ENCODE measurements at places on chromosomes 12 and 14. TPM values are rescaled to one million over a fixed set of nuclear protein-coding genes. Genes with fewer than 3 reads are reported as not detected.
A peak's percentile ranks its signal among the peaks of the same experiment; 100 is the strongest.

The OTOGL gene
- 0.08 TPM for polyA plus RNA-seq

- H3K4me3 ChIP-seq = no peak overlapping the region
- no peaks in the 10 kb centered on the region for H3K4me1 ChIP-seq
- H3K27ac ChIP-seq = no peak overlapping the region
- no peaks in the 10 kb centered on the region for H3K27me3 ChIP-seq
Observed at GRCh38 chr12:52918351-52918750, 13.5 kb upstream of the KRT8 start.

- H3K4me1 ChIP-seq = no peaks in the 10 kb centered on the region
- H3K4me3 ChIP-seq = no peak overlapping the region
- no peaks in the 10 kb centered on the region for H3K36me3 ChIP-seq
- no peak for DNase-seq
- H3K27ac ChIP-seq = no peak overlapping the region
Observed at GRCh38 chr14:62123961-62124360, 361.7 kb downstream of the SNAPC1 start.

GRCh38 chr14:86331341-86331740, 801.4 kb downstream of the FLRT2 start:
- no peaks in the 10 kb centered on the region for H3K4me1 ChIP-seq
- no peak overlapping the region for H3K27ac ChIP-seq
- H3K4me3 ChIP-seq = no peak overlapping the region
- H3K27me3 ChIP-seq = no peaks in the 10 kb centered on the region

The ADCY6 gene
- 20.8 TPM for polyA plus RNA-seq

DNA sequence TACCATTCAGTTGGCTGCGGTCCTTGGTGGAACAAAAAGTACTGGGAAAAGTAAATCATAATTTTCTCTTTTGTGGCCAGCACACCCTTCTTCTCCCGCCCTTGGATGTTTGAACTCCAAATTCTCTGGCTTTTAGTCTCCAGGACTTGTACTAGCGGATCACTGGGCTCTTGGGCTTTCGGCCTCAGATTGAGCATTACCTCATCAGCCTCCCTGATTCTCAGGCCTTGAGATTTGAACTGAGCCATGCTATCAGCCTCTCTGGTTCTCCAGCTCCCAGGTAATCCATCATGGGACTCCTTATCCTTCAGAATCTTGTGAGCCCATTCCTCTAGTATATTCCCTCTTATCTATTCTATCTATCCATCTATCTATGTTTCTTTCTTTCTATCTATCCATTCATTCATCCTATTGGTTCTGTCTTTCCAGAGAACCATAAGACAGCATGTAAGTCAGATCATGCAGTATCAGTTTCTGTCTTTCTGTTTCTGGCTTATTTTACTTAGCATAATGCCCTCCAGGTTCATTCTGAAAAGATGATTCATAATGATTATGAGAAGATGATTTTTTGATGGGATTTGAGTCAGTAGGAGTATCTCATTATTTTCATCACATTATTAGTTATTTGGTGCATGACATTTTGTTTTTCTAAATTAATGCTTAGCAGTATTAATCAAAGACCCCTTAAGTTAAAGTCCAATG, 814.9 kb downstream of the LRFN5 start:
- no peaks in the 10 kb centered on the region for H3K27me3 ChIP-seq
- no peak overlapping the region for H3K27ac ChIP-seq
- H3K4me3 ChIP-seq = no peak overlapping the region
- no peak for DNase-seq

GRCh38 chr14:52012635-52013034, 23.3 kb downstream of the RTRAF start:
- no peaks in the 10 kb centered on the region for H3K27me3 ChIP-seq
- H3K4me1 ChIP-seq = no peaks in the 10 kb centered on the region
- no peak for DNase-seq
- no peak overlapping the region for H3K4me3 ChIP-seq
- peaks cover 44% of the 10 kb centered on the region for H3K36me3 ChIP-seq
- peak overlapping the region; percentile 64 for H3K27ac ChIP-seq

DNA sequence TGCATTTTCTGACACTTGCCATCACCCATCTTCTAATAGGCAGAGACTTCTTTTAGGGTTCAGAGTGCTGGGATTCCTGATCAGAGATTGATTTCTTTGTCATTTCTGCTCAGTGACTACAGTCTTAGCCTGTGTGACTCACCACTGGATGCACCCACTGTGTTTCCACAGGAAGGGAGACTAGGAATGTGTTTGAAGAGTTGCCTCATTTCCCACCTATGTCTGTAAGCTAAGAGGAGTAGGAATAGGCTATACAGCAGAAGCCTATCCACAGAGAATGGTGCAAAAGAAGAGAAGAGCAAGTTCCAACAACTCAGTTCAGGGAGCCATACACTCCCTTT, 60.2 kb upstream of the ACTN1 start:
- no peak overlapping the region for H3K4me3 ChIP-seq
- no peak for DNase-seq
- H3K4me1 ChIP-seq = peaks cover 20% of the 10 kb centered on the region
- H3K27me3 ChIP-seq = no peaks in the 10 kb centered on the region
- H3K36me3 ChIP-seq = no peaks in the 10 kb centered on the region
